Stimulated activated CD4-positive, alpha-beta T cell treated with anti-CD3 and anti-CD28 coated beads, Interleukin-4, amount 100 ng/mL, for 1 hour (primary cell): ENCODE measurements at places on chromosomes 2 and 18.

GRCh38 chr18:68275616-68276015 is 439.3 kb downstream of the TMX3 start:
- DNase-seq, result no peak

GRCh38 chr2:225488743-225489142 is 89.2 kb downstream of the NYAP2 start:
- no peak for DNase-seq

GRCh38 chr2:185618625-185619024 is 120.0 kb upstream of the FSIP2 start:
- no peak for DNase-seq

GRCh38 chr2:11582862-11583752 is 49.3 kb downstream of the GREB1 start:
- DNase-seq, result peak; percentile 69

DNA sequence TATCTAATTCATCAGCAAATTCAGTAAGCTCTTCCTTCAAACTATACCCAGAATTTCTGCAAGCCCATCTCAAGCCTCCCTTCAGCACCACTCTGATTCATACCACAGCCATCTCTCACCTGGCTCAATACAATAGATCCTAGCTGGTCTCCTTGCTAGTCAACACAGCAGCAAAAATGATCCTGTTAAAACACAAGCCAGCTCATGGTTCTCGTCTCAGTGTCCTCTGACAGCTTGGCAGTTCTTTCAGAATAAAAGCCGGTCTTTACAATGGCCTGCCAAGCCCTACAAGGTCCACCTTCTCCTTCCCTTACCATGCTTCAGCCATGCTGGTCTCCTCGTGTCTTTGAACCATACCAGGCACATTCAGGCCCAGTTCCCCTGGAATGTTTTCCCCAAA is 296.9 kb upstream of the RND3 start:
- DNase-seq, result no peak

GRCh38 chr18:23012249-23012648 is 79.1 kb downstream of the RBBP8 start:
- DNase-seq, result no peak

DNA sequence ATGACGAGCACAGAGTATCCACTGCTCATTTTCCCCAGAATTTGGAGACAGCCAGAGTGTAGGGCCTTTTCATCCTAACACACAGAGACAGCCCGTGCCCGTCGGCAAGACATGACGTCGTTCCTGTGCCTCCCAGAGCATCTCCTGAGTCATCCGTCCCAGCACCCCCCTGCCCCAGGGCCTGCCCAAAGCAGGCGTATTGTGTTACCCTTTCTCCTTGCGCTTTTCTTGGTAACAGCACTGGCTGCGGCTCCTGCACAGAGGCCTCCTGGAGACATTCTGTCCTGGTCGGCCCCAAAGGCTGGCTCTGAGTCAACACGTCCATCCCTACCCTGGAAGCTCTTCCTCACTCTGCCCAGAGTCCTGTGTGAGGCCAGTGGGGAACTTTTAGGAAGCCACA is 217.1 kb downstream of the KLHL29 start:
- no peak for DNase-seq

- DNase-seq, result no peak
Measured at GRCh38 chr2:35973132-35973736, 382.3 kb upstream of the CRIM1 start.

GRCh38 chr18:28040211-28040610 is 136.7 kb downstream of the CDH2 start:
- DNase-seq, result no peak

GRCh38 chr2:236051806-236052205 is 116.4 kb downstream of the GBX2 start:
- no peak for DNase-seq

GRCh38 chr2:16007167-16007934 is 67.0 kb downstream of the MYCN start:
- no peak for DNase-seq

- no peak for DNase-seq
Measured at GRCh38 chr2:80852079-80852807, 547.7 kb upstream of the LRRTM1 start.

DNA sequence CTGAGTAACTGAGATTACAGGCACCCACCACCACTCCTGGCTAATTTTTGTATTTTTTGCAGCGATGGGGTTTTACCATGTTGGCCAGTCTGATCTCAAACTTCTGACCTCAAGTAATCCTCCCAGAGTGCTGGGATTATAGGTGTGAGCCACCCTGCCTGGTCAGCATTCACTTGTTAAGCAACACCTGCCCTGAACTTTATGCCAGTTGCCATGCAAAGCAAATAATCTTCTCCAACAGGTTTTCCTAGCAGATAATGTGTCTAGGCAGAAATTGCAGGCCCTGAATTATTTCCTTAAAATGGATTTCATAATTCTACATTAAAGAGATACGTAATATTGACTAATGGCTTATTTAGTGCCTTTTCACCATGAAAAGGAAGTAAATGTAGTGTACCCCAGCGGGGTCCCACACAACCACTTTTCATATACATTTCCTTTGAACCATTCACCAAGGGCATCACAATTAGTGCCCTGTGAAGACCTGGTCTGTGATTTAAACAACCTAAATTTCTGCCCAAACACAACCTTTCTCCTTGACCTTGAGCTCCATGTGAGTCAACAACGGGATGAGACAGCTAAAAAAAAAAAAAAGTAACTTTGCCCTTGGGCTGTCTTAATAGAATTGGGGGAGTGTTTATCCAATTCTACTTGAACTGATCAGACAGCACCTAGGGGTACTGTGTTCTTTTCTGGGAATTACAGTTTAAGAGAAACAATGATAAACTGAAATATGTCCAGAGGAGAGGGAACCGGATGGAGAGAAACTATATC is 41.6 kb downstream of the EEF1B2 start:
- DNase-seq, result no peak

DNA sequence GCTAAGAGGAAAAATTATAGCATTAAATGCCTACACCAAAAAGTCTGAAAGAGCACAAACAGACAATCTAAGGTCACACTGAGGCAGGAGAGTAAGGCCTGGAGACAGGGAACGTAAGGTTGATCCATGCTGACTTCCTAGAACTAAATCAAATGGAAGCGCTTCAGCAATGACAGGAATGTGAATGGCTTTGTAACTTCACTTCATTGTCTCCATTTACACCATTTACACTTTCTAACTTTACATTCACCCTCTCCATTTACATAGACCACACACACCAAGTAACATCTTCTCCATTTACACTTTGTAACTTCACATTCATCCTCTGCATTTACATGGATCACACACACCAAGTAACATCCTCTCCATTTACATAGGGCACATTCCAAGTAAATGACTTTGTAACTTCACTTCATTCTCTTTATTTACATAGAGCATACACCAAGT is 103.1 kb upstream of the SPATS2L start:
- DNase-seq, result no peak

DNA sequence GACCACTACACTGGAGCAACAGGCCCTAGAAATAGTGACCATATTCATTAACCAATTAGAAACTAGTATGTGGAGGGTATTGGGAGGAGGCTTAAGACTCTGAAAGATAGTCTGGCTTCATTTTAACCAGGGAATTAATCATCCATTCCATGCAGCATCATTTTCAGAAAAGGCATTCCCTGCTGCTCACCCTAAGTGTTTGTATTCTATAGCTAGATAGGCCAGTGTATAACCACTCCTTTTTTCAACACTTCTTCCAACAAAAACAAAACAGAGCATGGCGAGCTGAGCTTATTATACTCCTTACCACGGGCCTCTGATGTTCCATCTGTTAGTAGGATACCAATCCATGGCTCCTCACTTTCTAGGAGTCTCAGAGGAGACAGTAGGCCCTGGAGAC is 112.0 kb upstream of the PKDCC start:
- no peak for DNase-seq

GRCh38 chr18:59509481-59510442 is 150.7 kb upstream of the LMAN1 start:
- no peak for DNase-seq

GRCh38 chr2:54634021-54634420 is 89.4 kb upstream of the EML6 start:
- DNase-seq, result no peak

GRCh38 chr2:73968357-73968937 is 16.3 kb upstream of the TET3 start:
- no peak for DNase-seq

- DNase-seq, result no peak
Measured at GRCh38 chr2:84779781-84780180, 101.1 kb downstream of the TRABD2A start.

- DNase-seq, result no peak
Measured at GRCh38 chr2:54306556-54306955, 50.5 kb upstream of the TSPYL6 start.

DNA sequence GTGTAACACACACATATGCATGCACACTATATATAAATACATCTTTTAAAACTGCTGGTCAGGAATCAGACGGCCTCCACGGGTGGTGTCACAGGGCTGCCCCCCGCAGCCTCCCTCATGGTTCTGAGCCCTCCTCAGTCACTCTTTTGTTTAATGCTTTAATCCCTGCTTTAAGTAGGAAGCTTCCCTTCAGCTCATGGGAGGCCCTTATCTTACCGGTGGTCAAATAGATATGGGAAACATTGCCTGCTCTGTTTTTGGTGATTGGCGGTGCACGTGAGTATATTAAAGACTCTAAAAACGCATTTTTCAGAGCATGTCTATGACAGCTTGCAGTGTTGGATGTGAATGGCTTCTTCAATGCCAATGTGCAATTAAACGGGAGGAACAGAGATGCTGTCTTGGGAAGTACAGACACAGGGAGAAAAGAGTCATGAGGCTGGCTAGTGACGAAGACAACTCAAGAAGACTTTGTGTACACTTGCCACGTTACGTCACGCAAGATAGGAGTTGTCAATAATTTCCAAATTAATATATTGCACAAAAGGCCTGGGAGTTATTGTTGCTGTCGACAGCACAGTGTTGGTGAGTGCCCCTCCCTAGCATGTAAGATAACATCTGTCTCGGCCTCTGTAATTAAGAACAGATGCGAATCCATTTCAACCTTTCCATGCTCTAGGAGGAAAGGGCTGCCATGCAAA is 23.3 kb downstream of the GNLY start:
- DNase-seq, result no peak

GRCh38 chr18:44943311-44943881 is 262.7 kb downstream of the SETBP1 start:
- no peak for DNase-seq

GRCh38 chr18:46660957-46661749 is 4.1 kb upstream of the LOXHD1 start:
- no peak for DNase-seq

GRCh38 chr2:3633982-3634595 is 23.9 kb upstream of the ALLC start:
- no peak for DNase-seq

GRCh38 chr18:45221363-45221762 is 393.9 kb upstream of the SLC14A2 start:
- DNase-seq, result no peak

GRCh38 chr2:173982918-173983317 is 17.7 kb upstream of the SP3 start:
- no peak for DNase-seq

DNA sequence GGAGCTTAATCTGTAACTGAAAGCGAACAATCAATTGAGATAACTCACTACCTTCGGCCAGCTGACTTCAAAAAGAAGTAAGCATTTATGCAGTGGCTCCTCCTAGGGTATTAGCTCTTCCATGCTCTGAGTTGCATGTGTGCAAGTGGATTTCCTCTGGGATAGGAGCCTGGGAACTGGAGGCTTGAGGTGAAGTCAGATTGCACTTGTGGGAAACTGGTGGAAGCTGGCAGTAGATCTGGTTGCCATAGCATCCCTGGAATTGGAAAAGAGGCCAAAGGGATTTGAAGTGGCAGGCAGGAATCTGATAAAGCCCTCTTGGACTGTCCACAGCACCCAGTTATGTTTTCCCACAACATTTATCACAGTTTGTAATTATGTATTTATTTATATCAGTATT is 50.6 kb upstream of the FMNL2 start:
- no peak for DNase-seq
